ENCODE measurements at places on chromosomes 7 and 10.
A peak's percentile ranks its signal among the peaks of the same experiment; 100 is the strongest.

DNA sequence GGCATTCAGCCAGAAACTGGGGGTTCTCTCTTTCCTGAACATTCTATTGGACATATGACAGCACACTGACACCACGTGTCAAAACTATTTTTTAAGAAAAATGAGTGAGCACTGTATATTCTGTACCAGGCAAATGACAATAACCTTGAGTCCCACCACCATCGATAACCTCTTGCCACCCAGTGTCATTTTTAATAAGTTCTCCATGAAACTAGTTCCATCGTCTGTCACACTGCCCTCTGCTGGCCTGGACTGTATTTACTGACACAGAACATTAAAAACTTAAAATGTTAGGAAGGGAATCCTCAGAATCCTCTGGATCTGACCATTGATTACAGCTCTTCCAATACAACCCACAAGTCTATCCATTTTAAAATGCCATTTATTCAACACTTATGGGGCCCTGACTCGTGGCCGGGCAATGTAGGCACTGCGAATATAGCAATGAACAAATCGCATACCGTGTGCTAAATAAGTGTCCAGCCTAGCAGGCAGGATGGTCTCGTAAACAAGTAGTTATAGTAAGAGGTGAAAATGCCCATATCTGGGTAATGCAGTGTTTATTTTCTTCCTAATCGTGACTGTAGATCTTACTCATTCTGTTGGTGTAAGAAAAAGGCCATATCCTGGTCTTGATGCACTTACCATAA, 35.9 kb upstream of the CACNB2 start:
- peak; percentile 3 for DNase-seq

- DNase-seq: no peak
Observed at GRCh38 chr7:14016950-14017349, 27.5 kb upstream of the ETV1 start.

DNA sequence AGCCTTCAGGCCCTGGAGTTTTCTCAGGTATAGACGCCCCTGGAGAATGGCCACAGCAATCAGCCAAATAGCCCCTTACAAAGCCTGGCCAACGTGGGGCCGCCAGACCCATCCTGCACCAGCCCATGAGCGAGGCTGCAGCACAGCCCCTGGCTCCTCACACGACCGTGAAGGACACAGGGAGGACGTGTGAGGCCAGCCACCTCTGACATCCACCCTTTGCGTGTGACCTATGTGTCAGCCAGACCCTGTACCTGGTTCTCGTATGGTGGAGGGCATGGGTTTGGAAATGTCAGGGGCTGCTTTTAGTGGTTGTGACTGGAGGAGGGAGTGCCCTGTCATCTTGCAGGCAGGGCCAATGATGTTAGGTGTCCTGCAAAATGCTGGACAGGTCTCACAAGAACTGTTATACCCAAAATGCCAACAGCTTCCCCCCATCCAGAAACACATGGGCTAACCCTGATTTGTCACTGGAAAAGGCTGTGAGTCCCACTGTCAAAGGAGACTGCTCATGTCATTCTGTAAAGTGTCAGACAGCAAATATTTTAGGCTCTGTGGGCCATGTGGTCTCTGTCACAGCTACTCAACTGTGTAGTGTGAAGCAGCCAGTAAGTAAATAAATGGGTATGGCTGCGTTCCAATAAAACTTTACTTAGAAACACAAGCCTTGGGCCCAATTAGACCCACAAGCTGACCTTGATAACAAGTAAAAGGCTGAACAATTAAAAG, 30.0 kb downstream of the NOD1 start:
- no peak for DNase-seq

GRCh38 chr7:124155432-124156022, 122.7 kb upstream of the TMEM229A start:
- no peak for DNase-seq

GRCh38 chr10:97463363-97464132, 17.6 kb downstream of the ZDHHC16 start:
- no peak for DNase-seq

DNA sequence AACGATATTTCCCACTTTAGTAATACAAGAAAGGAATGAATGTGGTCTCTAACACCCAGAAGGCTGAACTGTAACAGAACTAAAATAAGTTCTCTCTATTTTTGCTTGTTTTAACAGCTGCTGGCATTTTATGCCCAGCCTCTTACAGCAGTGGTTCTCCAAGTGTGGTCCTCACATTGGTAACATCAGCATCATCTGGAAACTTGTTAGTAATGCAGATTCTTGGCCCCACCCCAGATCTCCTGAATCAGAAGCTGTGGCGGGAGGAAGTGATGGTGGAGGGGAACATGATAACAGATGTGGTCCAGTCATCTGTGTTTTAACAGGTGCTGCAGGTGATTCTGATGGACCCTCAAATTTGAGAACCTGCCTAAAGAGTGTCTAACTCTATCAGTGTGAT, 170.1 kb downstream of the TMEM26 start:
- DNase-seq: no peak

GRCh38 chr10:1712314-1712713, 25.0 kb downstream of the ADARB2 start:
- no peak for DNase-seq

- DNase-seq: no peak
Observed at GRCh38 chr10:37831495-37832333, 25.7 kb downstream of the ZNF248 start.

DNA sequence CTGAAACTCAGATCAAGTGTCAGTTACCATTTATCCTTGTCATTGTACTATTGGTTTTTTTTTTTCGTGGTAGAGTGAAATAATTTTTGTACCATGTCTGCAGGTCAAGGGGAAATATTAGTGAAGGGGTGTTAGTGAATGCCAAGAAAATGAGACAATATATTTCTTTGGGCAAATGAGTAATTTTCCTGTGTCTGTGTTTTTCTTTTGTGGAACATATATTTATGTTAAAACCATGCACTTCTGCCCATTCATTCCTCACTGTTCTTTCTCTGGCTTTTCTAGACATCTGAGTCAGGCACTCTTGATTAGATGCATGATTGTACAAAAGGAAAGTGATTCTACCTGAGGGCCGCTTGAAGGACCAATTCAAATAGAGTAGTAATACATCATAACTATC, 161.6 kb downstream of the BICC1 start:
- DNase-seq: no peak

DNA sequence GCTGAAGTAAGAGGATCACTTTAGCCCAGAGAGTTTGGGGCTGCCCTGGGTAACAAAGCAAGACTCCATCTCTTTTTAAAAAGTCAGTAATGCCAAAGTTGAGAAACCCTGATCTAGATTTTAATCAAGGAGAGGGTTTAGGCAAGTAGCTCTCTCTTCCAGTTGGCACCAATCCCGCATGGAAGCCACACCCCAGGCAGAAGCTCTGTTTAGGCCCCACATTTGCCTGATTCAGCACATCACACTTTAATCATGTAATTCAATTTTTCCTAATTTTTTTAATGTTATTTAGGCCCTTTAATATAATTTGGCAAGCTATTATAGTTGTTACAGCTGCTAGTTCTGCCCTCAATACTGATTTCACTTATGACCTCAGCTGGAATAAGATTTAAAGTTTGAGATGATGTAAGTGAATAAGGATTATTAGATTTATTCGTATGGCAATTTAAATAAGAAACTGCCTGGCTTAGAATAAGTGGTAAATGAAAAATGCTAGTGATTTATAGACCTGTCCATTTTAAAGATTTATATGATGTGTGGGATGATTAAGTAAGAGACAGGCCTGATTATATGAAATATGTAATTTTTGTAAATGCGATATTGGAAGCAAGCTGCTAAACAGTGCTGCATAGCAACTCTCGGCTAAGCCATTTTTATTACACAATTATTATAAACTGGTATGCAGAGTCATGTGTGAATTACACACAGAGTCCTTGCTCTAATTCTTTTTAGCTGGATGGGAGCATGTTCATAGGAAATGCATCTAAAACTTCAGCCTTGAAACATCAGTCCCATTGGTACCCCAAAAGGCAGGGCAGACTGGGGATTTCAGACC, 80.2 kb upstream of the NFE2L3 start:
- no peak for DNase-seq

GRCh38 chr7:44086627-44087026, 4.3 kb upstream of the POLM start:
- DNase-seq: no peak
